ENCODE measurements at places on chromosomes 12 and 14.
A peak's percentile ranks its signal among the peaks of the same experiment; 100 is the strongest.

- DNase-seq: peak; percentile 47
Observed at GRCh38 chr12:52278575-52279421, 4.4 kb downstream of the KRT86 start.

- no peak for DNase-seq
Observed at GRCh38 chr12:64008596-64008995, 164.1 kb downstream of the SRGAP1 start.

GRCh38 chr12:50040657-50041056 lies 15.4 kb upstream of the RACGAP1 start:
- DNase-seq: no peak

DNA sequence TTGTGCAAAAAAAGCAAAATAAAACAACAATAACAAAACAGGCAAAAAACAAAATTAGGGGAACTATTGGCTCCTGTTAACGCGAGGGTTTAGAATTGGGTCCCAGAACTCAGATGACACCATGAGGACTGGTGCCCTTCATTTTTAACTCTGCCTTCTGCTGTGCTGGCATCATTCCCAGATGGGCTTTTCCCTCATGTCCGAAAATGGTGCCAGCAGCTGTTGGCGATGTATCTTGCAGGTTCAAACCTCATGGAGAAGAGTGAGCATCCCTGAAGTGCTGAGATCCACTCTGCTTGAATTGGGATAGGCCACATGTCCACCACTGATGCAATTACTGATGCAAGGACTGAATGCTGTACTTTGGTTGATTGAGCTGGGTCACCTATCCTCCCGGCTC lies 61.1 kb downstream of the MYRFL start:
- DNase-seq: no peak

- DNase-seq: peak; percentile 37
Observed at GRCh38 chr12:121536054-121536898, 44.5 kb downstream of the KDM2B start.

DNA sequence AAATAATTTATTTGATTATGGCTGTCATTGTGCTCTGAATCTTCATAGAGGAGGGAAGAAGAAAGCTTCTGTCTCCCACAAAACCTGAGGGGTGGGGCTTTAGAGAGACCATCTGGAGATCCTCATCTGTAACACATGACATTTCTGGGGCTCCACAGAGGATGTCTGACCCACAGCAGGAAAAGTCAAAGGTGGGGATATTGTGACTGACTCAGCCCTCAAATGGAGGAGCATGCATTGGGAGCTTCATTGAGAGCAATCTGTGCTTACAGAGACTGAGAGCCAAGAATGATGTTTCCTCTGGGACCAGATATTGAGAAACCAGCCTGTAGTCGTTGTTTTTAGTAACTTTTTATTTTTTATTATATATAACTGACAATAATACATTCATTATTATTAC lies 158.7 kb downstream of the SYT1 start:
- DNase-seq: no peak

GRCh38 chr14:23430723-23431085 lies 4.8 kb downstream of the MYH7 start:
- DNase-seq: no peak

DNA sequence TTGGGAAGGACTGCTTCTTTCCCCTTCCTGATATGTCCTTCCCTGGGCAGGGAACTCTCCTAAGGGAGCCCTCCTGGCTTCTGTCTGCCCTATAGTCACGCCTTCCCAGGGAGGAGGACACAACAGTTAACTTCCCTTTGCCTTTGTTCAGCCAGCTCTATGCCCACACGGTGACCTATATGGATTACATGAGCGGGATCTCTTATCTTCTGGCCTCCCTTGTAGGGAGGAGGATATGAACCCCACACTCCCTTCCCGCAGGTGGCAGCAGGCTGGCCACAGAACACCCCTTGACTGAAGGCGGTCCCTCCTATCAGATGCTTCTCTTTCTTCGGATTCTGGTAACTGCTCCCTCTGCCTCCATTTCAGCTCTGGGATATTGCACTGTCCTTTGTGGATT lies 135.6 kb upstream of the MAX start:
- DNase-seq: no peak

DNA sequence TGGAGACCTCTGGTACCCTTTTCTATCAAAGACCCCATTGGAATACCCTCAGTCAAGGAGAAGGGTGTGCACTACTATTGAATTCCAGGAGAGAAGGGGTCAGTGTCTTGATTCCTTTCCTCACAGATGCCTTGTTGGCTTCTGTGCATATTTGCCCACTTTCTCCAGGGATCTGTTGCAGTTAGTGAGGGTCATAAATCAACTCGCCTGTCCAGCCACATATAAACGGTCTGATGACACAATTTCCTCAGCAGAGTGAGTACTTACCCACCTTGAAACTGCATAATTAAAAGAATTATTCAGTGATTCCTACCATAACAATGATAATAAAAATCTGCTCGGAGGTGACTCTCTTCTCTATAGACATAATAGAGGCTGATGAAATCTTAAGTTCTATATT lies 13.9 kb upstream of the DCD start:
- no peak for DNase-seq

GRCh38 chr12:107415834-107416233 lies 269.8 kb upstream of the PWP1 start:
- no peak for DNase-seq

DNA sequence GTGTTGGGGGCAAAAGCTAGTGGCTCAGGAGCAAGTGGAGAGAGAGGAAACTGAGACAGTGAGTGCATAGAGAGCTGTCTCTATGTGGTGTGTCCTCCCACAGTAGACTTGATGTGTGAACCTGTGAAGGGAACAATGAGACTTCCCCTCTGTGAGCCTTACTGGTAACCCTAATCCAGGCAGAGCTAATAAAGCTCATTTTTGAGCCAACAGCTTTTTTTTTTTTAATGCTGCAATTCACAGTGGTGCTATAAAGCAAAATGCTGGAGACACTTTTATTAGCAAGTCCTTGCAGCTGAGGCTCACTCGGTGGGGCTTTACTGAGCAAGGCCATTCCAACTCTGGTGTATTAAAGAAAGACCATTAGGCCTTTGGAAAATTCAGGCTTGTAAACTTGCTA lies 26.9 kb downstream of the FBXW8 start:
- no peak for DNase-seq

- no peak for DNase-seq
Observed at GRCh38 chr14:70881549-70882177, 25.6 kb upstream of the PCNX1 start.

DNA sequence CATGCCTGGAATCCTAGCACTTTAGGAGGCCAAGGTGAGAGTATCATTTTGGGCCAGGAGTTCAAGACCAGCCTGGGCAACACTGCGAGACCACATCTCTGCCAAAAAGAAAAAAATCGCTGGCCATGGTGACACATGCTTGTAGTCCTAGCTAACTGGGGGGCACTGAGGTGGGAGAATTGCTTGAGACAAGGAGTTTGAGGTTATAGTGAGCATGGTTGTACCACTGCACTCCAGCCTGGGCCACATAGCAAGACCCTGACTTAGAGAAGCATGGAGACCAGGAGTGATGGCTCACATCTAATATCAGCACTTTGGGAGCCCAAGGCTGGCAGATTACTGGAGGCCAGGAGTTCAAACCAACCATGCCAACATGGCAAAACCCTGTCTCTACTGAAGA lies 9.2 kb downstream of the PTGES3 start:
- no peak for DNase-seq
